ENCODE measurements at places on chromosomes 12 and 14.

GRCh38 chr12:28830491-28830890, 318.6 kb upstream of the FAR2 start:
- no peak for DNase-seq

DNA sequence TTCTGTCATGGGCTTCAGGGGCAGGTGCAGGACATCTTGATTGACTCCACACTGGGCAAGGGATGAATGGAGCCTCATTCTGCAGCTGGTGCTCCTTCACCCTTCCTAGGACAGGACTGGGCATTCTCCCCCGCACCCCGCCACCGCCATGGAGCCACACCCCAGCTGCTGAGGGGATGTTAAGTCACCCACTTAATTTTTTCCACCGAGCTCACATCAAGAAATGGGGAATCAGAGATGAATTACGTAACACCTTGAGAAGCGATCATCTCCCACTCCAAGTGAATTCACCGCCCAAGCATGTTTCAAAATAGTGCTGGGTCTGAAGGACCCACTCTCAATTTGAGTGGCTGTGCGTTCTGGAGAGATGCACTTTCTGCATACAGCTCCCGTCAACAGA, 94.2 kb downstream of the EML1 start:
- no peak for DNase-seq

GRCh38 chr12:12684375-12685106, 11.4 kb downstream of the GPR19 start:
- DNase-seq, result no peak

DNA sequence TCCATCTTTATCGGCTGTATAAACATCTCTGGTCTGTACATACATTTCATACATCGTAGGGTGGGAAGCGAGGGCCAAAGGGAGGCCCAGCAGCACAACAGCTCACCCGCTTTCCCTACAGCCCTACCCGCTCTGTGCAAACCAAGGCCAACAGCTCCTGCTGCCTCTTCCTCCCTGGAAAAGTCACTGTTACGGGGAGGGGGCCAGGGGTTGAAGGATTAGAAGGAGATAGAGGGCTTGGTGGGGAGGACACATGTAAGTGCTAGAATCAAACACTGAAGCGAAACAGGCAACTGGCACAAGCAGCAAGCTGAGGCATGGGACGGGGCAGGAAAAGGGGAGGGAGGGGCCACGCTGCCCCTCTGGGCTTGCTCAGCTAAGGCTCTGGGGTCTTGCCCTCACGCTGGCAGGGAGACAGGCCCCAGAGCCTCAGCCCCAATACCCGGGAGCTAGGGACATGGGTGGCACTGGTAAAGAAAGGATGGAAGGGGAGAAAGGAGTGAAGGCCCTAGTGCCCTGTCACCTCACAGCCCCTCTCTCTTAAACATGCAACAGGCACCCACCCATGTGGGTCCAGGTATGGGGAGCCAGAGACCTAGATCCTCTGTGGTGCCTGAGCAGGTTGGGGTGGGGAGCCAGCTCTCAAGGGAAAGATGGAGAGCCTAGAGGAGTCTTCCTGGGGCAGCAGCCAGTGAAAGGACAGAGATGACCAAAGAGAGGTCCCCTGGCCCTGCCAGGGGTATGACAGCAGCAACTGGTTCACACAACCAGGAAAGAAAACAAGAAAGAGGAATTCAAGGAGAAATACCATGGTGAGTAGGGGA, 14.4 kb downstream of the SPRYD3 start:
- no peak for DNase-seq

- DNase-seq, result no peak
Measured at GRCh38 chr14:35140718-35141581, 18.6 kb downstream of the PRORP start.
